Neuronal stem cell (in vitro differentiated cells): ENCODE measurements at places on chromosomes 7 and 10.

DNA sequence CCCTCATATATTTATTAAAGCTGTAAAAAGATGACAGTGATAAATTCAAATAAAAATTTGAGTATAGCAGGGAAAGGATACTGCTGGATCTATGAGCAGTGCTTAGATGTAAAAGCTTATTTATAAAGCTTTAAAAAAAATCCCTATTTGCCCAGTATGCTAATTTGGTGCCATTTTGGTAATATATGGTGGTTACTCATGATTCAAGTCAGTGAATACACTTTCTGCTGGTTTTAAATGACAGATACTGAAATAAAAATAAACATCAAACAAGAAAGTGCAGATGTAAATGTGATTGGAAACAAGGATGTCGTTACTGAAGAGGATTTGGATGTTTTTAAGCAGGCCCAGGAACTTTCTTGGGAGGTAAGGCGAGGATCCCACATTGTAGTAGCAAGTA is 134.4 kb upstream of the SAMD8 start:
- H3K27ac ChIP-seq: no peak overlapping the region
- no peaks in the 10 kb centered on the region for H3K27me3 ChIP-seq
- no peak overlapping the region for H3K4me3 ChIP-seq
- peaks cover 8% of the 10 kb centered on the region for H3K36me3 ChIP-seq
- DNase-seq: no peak
- H3K4me1 ChIP-seq: no peaks in the 10 kb centered on the region

- no peaks in the 10 kb centered on the region for H3K27me3 ChIP-seq
Measured at GRCh38 chr7:16556359-16556758, 29.7 kb downstream of the LRRC72 start.

- H3K27me3 ChIP-seq: no peaks in the 10 kb centered on the region
- H3K4me1 ChIP-seq: no peaks in the 10 kb centered on the region
Measured at GRCh38 chr7:125934955-125935354, 1005.3 kb upstream of the POT1 start.

DNA sequence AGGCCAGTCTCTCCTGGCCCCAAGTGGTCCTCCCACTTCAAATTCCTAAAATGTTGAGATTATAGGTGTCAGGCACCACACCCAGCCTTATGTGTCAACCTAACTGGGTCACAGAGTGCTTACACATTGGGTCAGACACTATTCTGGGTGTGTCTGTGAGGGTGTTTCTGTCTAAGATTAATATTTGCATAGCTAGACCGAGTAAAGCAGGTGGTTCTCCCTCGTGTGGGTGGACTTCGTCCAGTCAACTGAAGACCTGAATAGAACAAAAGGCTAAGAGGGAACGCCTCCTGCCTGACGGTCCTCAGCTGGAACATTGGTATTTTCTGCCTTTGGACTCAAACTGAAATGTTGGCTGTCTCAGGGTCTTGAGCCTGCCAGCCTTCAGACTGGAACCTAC is 11.5 kb downstream of the PPIF start:
- DNase-seq: no peak
- H3K4me3 ChIP-seq: no peak overlapping the region
- H3K4me1 ChIP-seq: peaks cover 2% of the 10 kb centered on the region
- no peak overlapping the region for H3K27ac ChIP-seq
- peaks cover 23% of the 10 kb centered on the region for H3K36me3 ChIP-seq
